Activated CD8-positive, alpha-beta memory T cell treated with anti-CD3 and anti-CD28 coated beads, Interleukin-2, amount 10 ng/mL, durations not matched to agents 7 days and 5 days (primary cell): ENCODE measurements at places on chromosomes 4 and X.
A peak's percentile ranks its signal among the peaks of the same experiment; 100 is the strongest.

DNA sequence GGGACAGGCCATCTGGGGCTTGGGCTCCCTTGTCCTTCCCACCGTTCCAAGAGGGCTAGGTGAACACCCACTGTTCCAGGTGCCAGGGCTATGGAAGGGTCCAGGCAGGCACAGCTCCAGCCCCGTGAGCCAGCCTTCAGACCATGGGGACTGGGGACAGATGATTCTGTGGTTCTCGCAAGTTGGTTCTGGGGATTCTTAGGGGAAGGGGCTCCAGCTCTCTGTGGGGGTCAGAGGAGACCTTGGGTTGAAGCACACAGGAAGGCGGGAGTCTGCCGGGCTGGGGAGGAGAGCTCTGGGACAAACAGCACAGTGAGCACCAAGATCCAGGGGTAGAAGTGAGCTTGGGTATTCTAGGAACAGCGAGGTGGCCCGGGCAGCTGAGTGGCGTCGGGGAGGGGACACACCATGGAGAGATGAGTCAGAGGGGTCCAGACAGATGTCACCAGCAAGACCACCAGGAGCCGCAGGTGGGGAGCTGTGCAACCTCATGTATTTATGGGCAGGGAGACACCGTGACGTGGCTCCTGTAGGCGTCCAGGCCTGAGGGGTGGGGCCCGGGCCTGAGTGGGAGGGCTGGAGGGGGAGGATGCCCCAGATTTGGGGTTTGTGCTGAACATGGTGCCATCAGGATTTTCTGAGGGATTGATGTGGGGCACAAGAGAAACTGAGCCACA lies 48.8 kb upstream of the HMX1 start:
- peak; percentile 19 for DNase-seq

DNA sequence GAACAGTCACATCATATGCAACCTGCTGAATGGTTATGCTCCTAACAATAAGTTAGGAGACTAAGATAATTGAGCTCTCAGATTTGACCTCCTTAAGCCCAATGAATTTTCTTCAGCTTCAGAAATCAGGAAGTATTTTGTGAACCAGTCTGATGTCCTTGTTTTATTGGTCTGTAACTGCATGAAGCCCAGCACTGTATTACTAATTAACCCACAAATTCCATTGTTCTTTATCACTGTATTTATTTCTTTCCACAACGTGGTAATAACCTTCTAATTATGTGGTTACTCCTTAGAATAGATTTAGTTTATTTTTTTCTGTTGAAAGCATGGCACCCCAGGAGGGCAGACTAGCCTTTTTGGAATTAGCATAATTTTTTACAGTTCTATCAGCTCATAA lies 3.9 kb upstream of the MFAP3L start:
- DNase-seq, result no peak

GRCh38 chrX:39065051-39065871 lies 264.0 kb downstream of the MID1IP1 start:
- no peak for DNase-seq

DNA sequence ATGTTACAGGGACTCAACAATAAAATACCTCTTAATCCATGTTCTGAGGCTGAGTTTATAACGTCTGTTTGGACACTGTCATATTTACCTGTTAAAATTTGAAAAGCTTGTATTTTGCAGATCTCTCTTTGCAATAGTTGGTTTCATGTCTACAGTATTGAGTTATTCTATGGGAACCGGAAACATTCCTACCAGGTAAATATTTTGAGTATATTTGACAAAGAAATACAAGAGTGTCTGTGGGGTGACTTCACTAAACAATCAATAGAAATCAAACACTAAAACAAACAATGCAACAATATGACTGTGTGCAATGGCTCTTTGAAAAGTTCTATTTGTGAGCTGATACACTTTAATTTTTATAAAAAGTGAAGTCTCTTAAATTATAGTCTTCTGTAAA lies 47.7 kb upstream of the CXCL8 start:
- DNase-seq, result no peak

GRCh38 chr4:173524218-173525117 lies 5.6 kb downstream of the HAND2 start:
- peak; percentile 19 for DNase-seq

GRCh38 chrX:110173192-110174175 lies 144.4 kb downstream of the AMMECR1 start:
- no peak for DNase-seq

GRCh38 chrX:113400193-113400704 lies 559.6 kb upstream of the AMOT start:
- DNase-seq, result no peak

DNA sequence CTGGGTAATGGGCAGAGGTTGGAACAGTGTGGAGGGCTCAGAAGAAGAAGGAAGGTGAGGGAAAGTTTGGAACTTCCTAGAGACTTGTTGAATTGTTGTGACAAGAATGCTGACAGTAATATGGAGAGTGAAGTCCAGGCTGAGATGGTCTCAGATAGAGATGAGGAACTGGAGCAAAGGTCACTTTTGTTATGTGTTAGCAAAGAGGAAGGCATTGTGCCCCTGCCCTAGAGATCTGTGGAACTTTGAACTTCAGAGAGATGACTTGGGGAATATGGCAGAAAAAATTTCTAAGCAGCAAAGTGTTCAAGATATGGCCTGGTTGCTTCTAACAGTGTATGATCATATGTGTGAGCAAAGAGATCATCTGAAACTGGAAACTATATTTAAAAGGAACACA lies 37.9 kb upstream of the MSX1 start:
- no peak for DNase-seq

DNA sequence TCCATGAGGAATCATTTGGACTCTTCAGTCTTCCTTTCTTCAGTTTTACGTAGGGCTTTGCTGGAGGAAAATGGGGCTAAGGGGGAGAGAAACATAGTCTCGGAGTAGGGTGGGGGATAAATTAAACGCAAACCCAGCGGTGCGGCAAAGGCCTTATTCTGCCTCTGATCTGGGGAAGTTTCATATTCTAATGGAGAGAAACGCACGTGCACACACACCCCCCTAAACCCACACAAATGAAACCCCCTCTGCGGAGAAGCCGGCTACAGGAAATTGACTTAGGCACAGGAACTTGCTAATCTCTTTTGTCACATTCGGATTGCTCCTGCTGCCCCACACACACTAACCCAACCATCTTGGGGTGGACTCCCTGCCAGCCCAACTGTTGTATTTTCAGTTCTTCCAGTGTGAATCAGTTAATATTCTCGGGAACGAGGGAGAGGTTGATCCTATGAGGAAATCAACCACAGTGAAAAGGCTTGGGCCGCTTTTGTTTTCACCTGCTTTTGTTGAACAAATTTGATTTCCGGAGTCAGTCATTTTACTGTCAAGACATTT lies at the start of gene RHOH:
Gene RHOH (plus strand): TSS at position 308 of the 558 bp plus-strand sequence. CDS start 46,356 bp downstream, outside the sequence.
- peak; percentile 91 for DNase-seq

GRCh38 chrX:130108647-130109428 lies 1.5 kb downstream of the ELF4 start:
- peak; percentile 69 for DNase-seq

DNA sequence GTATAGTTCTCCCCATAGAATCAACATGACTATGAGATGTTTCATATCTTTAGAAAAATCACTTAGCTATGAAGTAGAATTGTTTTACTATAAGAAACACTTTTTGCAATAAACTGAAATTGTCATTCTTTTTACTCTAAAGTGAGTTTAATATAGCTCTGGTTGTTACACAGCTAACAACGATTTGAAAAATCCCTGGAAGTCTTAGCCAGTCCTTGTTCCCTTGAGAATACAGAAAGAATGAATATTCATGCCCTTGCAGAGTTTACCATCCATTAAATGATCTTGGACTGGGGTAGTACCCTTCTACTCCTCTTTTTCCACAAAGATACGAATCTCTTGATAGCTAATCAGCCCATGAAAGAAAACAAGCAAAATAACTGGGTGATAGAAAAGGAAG lies 141.8 kb downstream of the JADE1 start:
- DNase-seq, result no peak

DNA sequence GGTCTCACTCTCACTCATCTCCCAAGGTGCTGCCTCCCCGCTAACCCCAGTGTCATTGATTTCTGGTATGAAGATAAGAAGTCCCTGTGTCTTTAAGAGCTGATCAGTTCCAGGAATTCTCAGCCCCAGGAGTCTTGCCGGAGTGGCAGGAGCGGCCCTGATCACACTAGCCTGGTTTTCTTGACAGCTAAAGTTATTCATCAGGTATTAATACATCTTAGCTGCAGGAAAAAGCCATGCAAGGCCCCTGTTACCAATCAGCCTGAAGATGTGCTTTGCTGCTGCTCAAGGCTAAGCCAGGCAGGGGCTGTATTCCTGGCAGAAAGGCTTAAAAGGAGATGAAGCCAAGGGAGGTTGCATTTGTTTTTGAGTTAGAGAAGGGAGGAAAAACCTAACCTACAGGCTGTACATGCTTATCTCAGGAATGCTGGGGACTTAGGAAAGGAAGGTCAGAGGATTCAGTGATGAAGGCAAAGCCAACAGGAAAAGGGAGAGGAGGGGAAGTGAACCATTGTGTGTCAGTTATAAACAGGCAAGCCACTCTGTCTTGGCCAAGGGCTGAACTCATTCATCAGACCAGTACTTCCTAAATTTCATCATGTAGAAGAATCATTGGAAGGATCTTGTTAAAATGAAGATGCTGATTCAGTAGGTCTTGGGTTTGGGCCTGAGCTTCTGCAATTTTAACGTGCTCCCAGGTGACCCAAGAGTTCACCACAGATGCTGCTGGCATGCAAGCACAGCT lies 8.6 kb downstream of the SRPX start:
- no peak for DNase-seq

DNA sequence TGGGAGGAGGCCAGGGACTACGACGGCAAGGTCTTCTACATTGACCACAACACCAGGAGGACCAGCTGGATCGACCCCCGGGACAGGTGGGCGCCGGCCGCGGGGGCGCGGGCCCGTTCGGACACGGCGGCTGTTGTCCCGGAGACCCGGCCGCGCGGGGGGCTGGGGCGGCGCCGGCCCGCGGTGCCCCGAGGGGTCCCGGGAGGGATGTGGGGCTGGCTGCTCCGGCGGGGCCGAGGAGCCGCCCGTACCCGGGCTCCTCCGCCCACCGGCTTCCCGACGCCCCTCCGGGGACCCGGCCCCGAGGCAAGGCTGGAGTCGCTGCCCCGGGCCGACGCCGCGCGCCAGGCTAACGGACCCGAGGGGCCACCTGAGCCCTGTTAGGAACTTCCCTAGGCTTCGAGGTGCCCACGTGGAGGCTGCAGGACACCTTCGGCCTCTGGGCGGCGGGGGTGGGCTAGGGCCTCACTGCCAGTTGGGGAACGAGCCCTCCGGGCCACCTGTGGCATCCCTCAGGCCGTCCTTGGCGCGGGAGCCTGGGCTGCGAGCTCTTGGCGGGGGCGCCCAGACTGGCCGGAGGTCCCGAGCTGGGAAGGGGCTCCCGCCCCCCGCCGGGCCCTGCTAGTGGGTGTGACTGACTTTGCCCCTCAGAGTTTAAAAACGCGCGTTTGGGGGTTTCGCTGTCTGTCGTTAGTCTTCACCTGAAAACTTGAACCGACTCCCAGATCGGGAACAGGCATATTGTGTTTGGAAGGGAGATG lies 660 bp downstream of the WWC2 start:
- no peak for DNase-seq

DNA sequence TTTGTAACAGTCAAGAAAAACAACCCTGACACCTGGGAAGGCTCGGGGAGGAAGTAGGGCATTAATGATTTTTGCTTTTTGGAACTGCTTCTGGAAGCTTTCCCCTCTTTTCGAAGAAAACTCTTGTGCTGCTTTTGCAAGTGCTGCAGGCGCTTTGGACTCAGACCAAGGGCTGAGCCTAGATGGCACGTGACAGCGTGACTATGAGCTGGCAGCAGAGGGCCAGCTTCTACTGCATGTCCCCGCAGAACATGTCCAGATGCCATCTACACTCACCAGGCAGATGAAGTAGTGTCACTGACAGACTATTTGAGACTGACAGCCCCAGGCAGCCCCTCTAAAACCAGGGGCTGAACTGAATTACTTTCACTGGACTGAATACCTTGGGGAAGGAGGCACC lies 6.2 kb downstream of the NR0B1 start:
- DNase-seq, result no peak

GRCh38 chr4:76271248-76271647 lies 19.7 kb downstream of the FAM47E start:
- no peak for DNase-seq

DNA sequence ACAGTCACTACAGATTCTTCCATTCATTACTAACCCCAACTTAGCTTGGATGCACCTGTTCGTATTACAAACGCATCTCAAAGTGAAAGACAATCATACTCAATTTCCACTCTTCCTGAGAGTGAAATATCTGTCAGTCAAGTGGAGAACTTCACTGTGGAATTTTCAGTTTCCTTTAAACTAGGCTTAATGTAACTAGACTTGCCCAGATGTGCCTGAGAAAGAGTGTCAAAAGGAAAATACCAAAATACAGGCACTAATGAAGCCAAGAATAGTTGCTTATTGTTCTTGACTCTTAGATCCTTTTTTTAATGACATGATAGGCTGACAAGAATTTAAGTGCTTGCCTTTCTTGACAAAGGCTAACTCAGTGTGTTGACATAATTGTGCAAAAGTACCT lies 72.4 kb upstream of the NR3C2 start:
- no peak for DNase-seq

DNA sequence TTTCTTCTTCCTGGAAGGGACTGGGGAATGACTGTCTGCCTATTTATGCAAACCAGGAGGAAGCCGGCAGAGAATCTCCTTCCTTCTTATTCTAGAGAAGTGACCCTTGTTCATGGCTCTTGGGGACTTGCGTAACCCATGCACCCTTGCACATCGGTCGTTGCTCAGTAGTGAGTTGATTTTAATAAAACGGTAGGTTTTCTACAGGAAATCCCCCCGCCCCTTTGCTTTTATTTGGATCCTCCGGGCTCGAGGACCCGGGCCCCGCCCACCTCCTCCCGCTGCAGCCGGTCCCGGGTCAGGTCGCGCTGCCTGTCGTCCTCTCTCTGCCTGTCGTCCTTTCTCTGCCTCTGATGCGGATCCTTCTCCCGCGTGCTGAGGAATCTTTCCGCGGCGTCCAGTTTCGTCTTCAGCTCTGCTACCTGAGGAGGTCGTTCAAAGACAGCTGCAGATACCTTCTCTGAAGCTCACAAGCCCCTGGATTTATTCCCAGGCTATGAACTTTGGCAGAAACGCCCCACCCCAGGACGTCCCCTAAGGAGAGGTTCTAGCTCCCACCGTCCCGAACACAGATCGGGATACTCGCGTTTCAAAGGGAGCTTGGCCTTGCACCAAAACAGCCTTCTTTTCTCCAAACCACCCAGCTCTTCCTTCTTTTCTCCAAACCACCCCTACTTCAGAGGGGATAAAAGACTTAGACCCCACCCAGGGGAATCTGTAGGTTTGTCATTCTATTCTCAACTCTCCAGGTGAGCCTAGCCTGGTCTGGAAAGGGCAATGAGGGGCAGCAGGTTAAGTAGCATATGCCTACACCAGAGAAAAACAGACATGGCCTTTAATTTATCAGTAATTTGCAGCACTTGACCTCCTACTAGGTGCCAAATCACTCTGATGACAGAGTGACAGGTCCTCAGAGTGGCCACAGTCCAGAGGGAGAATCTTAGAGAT lies 7.0 kb downstream of the TNIP3 start:
- DNase-seq, result no peak

GRCh38 chr4:41178372-41179370 lies 35.7 kb downstream of the APBB2 start:
- no peak for DNase-seq

GRCh38 chr4:104420766-104421165 lies 73.9 kb downstream of the CXXC4 start:
- DNase-seq, result no peak
